NCI-H1048 (cell line): ENCODE measurements at places on chromosomes 3 and 15.

GRCh38 chr15:68347392-68347791 is 69.8 kb downstream of the FEM1B start:
- no peak for DNase-seq

GRCh38 chr3:87036671-87037070 is 45.7 kb upstream of the VGLL3 start:
- DNase-seq, result no peak

DNA sequence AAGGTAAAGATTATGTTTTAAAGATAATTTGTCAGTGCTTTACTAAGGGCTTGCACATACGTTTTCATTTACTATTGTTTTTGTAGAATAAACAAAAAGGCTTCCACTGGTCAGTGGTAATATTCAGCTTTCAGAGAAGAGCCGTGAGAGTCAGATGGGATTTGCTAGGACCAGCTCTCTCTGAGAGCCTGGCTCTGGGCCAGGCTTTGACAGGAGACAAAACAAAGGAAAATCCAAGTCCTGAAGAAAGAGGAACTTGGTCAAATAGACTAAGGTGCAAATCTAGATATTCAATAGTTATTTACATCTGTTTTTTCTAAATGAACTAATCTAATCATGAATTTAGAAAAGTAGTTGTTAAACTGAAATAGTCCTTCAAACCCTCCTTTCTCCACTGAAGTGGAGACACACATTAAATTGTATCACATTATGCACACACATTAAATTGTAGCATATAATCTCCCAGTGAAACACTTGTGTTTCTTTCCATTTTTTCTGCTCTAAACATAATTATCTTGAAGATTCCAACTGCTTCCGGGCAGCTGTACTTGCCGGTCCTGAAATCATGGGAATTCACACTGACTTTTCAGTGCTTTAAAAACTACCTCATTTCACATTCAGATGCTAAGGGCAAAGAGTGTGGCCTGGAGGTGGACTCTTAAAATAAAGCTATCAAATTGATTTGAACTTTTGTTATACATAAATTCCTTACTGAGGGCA is 55.1 kb upstream of the FILIP1L start:
- DNase-seq, result no peak

DNA sequence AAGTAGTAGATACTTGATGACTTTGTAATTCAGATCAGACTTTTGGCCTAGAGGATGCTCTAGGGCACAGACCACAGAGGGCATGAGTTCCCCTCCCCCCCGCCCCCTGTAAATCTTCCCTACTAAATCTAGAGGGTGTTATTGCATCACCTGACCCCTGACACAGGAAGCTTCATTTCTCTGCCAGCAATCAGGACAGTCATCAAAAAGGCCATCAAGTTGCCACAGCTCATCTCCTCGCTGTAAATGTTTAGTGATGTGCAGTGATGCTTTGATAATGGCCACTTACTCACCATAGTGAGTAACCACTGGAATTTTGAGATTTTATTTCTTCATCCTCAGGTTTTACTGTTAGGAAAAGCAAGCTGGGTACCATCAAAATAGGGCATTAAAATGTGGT is 289.2 kb upstream of the CHRM5 start:
- DNase-seq, result no peak

- DNase-seq, result no peak
Measured at GRCh38 chr15:99732751-99733267, 428 bp downstream of the LYSMD4 start.

DNA sequence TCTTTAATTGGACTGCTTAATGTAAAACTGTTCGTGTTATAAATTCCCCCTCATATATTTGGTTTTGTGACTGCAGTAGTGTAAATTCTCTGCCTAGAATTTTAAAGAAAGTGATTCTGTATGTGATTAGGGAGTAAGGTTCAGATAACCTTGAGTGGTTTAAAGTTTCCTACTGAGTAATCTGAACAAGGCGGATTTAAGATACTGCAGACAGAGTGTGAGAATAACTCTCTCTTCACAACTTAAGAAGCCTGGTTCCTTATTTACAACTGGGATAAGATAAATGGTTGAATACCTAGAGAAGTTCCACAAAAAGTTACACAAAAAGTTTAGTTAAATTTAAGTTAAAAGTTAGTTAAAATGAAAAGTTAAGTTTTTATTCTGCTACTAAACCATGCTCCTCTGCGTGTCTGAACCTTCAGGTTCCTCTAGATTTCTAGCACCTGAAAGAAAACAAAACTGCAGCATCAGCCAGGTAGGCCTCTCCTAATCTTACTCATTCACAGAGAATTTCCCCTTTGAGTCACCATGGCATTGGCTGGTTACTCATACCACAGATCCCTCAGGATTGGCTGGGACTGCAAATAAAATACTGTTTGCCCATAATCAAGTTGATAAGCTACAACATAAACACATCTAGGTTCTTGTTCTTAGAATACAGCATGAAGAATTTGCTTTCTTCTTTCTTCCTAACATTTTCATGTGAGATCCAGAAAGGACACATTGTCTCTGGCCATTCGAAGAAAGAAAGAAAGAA is at the start of gene ARL14:
Gene ARL14 (plus strand): TSS at position 614 of the 757 bp plus-strand sequence. CDS start 187 bp downstream, outside the sequence.
- DNase-seq, result no peak
